Uterus (tissue), 4 donors: ENCODE measurements at places on chromosomes 3 and 15. TPM values are rescaled to one million over a fixed set of nuclear protein-coding genes. Genes with fewer than 3 reads are reported as not detected.

RSRC1 gene
- total RNA-seq = 72.7 TPM

ATP2B2 gene
- total RNA-seq = 0.62 TPM

DNA sequence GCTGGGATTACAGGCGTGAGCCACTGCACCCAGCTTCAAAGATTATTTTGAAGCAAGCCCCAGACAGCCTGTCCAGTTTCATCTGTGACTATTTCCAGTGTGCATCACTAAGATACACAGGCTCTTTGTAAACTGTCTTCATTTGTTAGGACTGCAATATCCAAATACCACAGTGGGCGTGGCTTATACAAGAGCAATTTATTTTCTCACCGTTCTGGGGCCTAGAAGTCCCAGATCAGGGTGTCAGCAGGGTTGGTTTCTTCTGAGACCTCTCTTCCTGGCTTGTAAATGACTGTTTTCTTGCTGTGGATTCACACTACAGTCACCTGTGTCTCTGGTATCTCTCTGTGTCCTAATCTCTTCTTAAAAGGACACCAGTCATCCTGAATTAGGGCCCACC, 59.7 kb downstream of the RLBP1 start:
- DNase-seq = no peak

- DNase-seq = no peak
Measured at GRCh38 chr3:36681867-36682266, 82.5 kb downstream of the DCLK3 start.

GRCh38 chr3:79086514-79086913, 681.3 kb downstream of the ROBO1 start:
- no peak for DNase-seq

GRCh38 chr15:40825661-40826422, 2.7 kb downstream of the PPP1R14D start:
- no peak for DNase-seq

DNA sequence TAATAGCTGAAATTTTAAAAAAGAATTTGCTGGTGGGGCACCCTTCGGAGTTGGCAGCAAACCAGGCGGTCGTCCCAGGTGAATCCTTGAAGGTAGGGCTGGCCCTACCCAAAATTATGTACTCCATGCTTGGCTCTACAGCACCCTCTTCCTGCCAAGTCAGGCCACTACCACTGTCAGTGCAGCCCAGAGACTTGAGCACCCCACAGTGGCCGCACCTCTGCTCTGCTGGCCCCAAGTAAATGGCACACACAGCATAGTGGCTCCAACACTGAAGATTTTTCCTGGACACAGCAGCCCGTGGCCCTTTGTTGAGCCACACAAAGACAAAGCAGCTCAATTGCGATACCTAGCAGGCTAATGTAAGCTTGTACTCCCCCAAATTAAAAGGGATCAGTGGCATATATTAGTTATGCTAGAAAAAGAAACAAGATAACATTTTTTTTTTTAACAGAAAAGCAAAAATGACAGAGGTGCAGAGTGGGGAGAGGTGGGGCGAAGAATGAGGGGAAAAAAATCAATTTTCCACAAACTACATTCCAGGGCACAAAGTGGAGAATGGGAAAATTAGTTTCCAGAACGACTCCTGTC, 250.5 kb downstream of the UACA start:
- DNase-seq = no peak
